CD4-positive, CD25-positive, alpha-beta regulatory T cell (primary cell): ENCODE measurements at places on chromosomes 16 and 17. TPM values are rescaled to one million over a fixed set of nuclear protein-coding genes. Genes with fewer than 3 reads are reported as not detected.

GRCh38 chr16:471353-472198, 46.1 kb downstream of the RAB11FIP3 start:
- DNase-seq: no peak

GRCh38 chr16:28081391-28081968, 18.0 kb upstream of the GSG1L start:
- no peak for DNase-seq

Gene SPNS2
- total RNA-seq: 0.94 TPM

Gene TRIM65
- total RNA-seq: 18.7 TPM

- no peak for DNase-seq
Measured at GRCh38 chr17:79789943-79790804, 6.7 kb downstream of the CBX8 start.

Gene LAT
- total RNA-seq: 282 TPM

DNA sequence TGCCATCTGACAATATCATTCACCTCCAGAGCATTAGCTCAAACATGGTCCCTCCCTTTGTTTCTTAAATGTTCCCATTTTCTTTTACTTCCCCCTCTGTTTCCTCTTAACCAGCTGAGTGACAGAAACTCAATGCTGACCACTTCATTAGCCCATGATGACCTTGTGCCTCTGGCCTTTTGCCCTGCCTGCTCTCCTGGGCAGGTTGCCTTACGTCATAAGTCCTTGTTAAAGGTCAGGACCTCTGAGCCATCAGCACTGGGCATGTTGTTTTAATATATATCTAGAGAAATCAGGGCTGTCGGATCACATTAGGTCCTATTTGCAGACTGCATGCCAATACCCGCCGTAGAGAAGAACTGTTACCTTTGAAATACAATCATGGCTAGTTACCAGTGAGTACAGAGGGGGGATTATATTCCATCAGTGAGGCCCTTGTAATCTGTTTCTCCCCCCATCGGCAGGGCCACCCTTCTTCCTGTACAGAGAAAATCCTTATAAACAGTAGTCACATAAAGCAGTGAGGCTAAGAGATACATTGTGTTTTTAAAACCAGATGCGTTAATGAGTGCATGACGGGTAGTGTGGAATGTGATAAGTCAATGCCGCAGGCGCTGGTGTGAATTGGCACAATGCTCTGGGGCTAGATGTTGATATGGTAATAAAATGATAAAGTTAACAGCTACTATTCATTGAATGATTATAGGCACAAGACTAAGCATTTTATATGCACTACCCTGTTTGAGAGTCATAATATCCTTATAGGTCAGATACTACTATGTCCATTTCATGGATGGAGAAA, 94.3 kb upstream of the ZFHX3 start:
- DNase-seq: no peak

GRCh38 chr16:53936529-53936928, 232.6 kb downstream of the FTO start:
- DNase-seq: no peak

DNA sequence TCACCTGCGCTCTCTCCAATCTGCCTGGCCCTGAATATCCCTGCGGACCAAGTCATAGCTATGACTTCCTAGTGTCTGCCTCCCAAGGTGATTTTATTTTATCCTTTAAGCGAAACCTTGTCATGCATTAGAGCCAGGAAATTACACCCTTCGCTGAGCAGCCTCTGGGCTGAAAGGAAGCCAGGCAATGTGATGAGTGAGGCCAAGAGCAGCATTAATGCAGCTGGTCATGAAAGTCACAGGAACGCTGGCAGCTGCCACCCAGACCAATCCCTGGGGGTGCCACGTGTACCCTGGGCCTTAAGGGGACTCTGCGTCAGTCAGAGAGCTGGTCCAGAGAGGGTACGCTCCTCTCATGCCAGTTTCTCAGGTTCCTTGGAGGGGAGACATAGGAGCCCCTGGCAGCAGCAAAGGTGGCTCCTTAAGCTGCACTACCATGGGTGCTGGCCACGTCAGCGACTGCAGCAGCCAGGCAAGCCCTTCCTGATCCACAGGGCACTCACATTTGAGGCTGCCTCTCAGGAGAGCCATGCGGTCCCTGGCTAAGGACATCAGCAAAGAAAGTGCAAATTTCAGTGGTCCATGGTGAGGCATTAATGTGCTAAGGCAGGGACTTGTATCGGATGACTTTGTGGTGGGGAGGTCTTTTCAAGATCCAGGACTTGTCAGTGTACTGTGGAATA, 42.7 kb upstream of the WSCD1 start:
- DNase-seq: no peak

Gene NLRC3
- 97.0 TPM for total RNA-seq

DNA sequence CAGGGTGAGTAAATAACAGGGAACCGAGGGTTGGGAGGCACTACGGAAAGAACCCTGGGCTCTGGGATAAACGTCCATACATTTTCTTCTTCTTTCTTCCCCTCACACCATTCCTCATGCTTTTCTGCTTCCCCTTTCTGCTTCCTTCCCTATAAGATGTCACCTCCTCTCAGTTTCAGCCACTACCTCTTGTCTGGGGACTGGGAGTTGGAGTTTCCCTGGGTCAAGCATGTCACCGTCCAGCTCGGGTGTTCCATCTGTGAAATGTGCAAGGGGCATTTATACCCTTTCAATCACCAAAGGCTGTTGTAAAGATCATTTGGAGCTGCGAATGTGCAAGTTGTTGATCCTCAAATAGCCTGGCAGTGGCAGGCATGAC, 17.5 kb upstream of the CCL22 start:
- DNase-seq: no peak

- peak; percentile 68 for DNase-seq
Measured at GRCh38 chr17:81601525-81602120, 35.3 kb downstream of the NPLOC4 start.

GRCh38 chr17:1270210-1271029, at the start of gene BHLHA9:
TSS of gene BHLHA9 (plus strand) at chr17:1270444. CDS start at chr17:1270564, 120 bp downstream.
- no peak for DNase-seq

Gene SRCIN1
- not detected for total RNA-seq

- DNase-seq: no peak
Measured at GRCh38 chr17:42378959-42379594, 9.2 kb downstream of the STAT3 start.

DNA sequence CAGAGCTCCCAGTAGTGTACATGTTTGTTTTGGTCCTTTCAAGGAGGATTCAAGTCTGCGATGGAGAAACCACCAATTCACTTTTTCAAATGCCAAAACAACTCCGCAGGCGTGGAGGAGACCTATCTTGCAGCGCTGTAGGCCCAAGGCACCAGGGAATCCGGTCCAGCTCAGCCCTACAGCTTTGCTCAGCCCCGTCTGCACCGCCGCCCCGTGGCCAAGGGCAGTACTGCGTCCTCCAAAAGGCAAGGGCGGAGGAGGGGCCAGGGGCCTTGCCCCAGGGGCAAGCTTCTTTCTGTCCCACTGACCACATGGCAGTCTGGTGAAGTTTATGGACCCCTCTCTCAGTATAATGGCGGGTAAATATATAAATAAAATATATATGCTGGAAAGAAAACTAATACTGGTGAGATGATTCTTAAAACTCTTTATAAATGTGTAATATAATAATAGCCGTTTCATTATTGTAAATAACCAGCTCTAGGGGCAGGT, 709 bp upstream of the CD300LG start:
- DNase-seq: peak; percentile 61

Gene ABCA6
- 0.15 TPM for total RNA-seq

Gene MT1G
- total RNA-seq: not detected

Gene LIG3
- 39.1 TPM for total RNA-seq

Gene TP53TG3F
- total RNA-seq: not detected

Gene KRTAP3-1
- not detected for total RNA-seq

DNA sequence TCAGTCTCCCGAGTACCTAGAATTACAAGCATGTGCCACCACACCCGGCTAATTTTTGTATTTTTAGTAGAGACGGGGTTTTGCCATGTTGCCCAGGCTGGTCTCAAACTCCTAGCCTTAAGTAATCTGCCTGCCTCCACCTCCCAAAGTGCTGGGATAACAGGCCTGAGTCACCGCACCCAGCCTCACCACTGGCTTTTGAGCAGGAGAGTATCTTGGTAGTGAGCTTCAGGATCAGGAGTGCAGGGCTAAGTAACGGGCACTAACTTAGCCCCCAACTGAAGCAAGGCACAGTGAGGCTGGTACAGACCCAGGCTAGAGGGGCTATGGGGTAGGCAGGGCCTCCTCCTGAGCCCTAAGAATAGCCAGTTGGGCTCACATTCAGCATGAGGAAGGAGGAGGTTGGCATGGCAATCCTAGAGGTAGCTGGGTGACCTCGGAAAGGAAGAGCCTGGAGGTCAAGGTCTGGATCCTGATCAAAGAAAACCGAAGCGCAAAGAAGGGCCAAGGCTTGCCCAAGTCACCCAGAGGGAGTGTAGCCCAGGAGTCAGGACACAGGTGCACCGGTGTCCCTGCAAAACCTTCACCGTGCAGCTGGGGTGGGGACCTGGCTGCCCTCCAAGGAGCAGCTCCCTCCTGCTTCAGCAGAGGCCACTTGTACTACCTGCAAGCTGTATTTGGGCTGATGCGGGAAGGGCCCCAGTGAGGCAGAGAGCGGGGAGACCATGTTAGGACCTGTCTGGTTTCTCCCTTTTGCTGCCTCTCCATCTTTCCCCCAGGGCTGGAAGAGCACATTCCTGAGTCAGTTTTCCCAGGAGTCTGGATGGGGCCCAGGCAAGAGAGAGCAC, 1.3 kb upstream of the ADGRG5 start:
- DNase-seq: no peak

DNA sequence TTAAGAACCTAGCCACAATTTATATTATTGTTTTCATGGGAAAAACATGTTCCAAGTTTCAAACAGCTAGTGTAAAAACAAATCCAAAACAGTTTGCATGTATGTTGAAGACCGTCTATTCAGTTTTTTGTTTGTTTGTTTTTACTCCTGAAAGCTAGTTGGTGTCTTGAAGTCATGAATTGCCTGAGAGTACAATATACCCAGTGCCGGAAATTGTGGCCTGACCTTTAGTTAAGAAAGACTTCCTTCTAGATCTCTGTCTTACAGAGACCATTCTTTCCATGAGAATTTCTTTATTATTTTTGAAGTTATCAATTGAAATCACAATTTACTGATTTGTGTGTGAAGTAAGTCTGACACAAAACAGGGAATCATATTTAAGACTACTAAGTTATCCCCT, 474.8 kb downstream of the KCNJ2 start:
- DNase-seq: no peak
